ENCODE measurements at places on chromosomes 4 and X.

GRCh38 chr4:153560908-153561307, 94.7 kb downstream of the TMEM131L start:
- DNase-seq, result no peak

DNA sequence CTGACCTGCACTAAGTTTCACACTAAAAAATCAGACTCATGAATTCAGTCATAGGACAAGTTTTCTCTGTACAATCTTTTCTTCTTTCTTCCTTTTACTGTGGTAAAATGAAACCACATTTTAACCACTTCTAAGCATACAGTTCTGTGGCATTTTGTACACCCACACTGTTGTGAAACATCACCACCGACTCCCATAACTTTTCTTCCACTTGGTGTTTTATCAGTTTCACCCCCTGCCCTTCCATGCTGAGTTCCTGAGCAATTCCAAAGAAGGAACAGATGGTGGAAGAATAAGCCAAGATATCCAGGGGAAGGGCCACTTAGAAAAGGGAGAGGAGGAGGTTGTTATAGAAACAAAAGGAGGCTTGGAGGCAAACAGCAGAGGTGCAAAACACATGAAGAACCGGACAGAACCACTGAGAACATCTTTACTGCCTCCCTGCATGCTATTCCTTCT, 22.6 kb downstream of the SLC25A4 start:
- DNase-seq, result peak; percentile 97

DNA sequence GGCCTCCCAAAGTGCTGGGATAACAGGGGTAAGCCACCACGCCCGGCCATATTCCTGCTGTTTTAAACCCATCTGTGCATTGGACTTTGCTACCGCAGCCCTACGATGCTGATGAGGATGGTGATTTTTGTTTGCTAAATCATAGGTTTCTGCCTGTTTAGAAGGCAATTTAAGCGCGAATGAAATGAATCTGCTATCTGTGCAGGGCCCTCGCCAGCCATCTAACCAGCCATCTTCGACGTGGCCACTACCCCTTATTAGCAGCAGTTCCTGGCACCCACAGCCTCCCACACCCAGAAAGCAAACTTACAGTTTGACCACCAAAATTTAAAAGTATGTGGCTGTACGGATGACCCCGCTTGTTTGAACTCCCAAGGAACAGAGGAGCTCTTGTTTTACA, 178.5 kb downstream of the SHOX start:
- no peak for DNase-seq

GRCh38 chr4:110129544-110129943, 68.9 kb downstream of the ELOVL6 start:
- no peak for DNase-seq

DNA sequence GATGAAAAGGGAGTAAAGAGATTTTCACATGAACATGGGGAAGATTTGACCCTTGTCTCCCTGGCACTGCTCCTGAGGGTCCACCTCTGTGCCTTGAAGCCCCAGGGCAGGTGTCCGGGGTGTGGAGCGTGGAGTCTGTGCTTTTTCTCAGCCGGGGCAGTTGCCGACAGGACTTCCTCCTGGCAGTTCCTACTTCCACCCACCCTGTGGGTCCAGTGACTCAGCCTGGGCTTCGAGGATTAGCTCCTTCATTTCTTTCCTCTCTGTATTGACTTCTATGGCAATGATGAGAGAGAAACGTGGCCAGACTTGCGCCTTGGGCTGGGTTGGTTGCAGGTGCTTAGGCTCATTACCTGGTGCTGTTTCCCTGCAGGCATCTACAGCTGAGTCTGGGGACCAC, 35.9 kb upstream of the CLCN4 start:
- DNase-seq, result no peak

- no peak for DNase-seq
These were observed 172.1 kb downstream of the PRKX start for GRCh38 chrX:3541336-3541735.

DNA sequence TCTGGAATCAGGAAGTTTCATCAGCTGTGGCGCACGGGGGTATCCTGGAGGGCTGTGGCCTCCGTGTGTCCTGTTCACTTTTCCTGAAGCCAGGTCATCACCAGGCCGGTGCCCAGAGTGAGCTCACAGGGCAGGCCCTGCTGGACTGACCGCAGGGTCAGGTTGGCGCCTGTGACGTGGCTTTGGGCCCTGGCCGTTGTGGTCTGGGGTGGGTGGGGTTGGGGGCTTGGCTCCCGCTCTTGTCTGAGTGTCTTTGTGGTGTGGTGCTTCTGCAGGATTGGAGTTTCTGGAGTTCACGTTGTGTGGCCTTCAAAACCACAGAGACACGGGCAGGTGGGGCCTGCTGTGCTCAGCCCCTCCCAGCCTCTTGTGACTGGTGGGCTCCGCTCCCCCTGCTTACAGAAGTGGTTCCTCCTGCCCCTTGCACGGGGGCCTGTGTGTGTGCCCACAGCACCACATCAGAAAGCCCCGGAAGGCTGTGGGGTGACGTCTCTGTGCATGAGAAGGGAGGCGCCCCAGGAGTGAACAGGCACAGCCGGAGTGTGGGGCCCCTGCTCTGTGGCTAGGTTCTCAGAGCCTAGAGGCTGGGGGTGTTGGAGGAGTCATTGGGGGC, 9.5 kb downstream of the RGS12 start:
- peak; percentile 18 for DNase-seq

- DNase-seq, result no peak
These were observed at the start of gene PRDM8 for GRCh38 chr4:80196922-80197573. Gene PRDM8 (plus strand): TSS chr4:80197503. CDS start chr4:80200081, 2,578 bp downstream.

DNA sequence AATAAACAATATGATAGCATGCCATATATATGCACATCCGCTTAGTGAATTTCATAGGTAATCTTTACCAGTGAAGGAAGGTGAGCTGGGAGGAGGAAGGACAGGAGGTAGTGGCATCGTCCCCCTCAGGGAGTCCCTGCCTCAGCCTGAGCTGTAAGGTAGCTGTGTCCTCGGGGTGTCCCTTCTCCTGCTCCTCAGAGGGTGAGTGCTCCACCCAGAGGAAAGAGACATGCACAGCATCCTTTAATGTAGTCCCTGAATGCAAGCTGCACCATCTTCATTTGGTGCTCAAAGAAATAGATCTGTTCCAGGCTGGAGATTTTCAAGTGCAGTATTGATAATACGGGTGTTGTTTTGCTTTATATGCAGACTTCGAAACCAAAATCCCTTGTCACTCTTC, 330.4 kb upstream of the SFRP2 start:
- DNase-seq, result no peak

DNA sequence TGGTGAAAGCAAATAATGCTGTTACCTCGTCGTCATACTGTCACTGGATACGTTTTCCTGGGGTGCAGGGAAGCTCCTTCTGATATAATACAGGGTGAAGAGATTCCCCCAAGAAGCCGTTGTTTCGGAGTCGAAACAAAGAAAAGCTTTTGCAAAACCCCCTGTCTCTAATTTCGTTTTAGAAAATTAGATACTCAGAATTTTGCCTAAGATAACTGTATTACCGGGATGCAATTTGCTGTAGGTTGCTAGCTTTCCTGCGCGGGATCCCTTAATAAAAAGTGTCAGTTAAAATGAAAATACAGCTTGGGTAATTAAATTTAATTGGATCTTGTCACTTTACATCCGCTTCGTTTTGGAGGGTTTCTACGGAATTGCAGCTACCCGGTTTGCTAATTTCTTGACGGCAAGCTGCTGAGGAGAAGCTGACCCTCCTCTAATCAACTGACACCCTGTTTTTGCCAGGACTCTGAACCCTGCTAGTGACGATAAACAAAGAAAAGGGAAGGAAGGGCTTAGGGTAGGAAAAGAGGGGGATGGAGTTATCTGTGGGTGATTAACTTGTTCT, 174.6 kb downstream of the SHOX start:
- no peak for DNase-seq
